ENCODE measurements at places on chromosomes 2 and 18. TPM values are rescaled to one million over a fixed set of nuclear protein-coding genes. Genes with fewer than 3 reads are reported as not detected.

- no peak for DNase-seq
Observed at GRCh38 chr2:27178469-27178868, 29.7 kb downstream of the TCF23 start.

DNA sequence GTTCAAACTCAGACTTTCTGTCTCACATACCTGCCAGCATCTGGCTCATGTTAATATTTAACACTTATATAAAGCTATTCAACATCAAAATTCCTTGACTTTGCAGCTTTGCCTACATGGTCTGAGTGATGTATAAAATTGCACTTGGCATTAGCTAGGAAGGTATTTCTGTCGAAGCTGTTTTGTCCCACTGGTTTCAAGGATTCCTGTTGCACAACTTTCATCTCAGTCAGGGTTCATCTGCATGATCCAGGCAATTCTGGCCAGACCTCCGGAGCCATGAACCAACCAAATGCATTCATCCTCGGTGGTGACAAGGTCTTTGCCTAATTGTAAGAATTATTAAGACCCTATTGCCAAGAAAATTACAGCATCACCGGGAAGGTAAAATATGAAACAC is 185.4 kb downstream of the ZEB2 start:
- no peak for DNase-seq

GRCh38 chr2:88177556-88177955 is 7.4 kb downstream of the THNSL2 start:
- no peak for DNase-seq

GRCh38 chr2:7452110-7452876 is 535.1 kb downstream of the RNF144A start:
- no peak for DNase-seq

- no peak for DNase-seq
Observed at GRCh38 chr2:122183890-122184289, 428.4 kb downstream of the TSN start.

- no peak for DNase-seq
Observed at GRCh38 chr2:48572816-48573215, 42.9 kb downstream of the STON1 start.

DNA sequence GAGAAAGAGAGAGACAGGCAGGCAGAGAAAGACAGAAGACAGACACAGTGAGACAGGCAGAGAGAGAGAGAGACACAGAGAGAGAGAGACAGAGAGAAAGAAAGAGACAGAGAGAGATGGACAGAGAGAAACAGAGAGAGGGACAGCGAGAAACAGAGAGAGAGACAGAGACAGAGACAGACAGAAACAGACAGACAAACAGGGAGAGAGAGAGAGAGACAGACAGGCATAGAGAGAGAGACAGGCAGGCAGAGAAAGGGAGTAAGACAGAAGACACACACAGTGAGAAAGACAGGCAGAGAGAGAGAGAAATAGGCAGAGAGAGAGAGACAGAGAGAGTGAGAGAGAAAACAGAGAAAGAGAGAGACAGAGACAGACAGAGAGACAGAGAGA is 105.3 kb upstream of the ANKRD30BL start:
- no peak for DNase-seq

GRCh38 chr2:15825276-15825980 is 114.9 kb upstream of the MYCN start:
- DNase-seq = no peak

- no peak for DNase-seq
Observed at GRCh38 chr2:73451263-73451972, 65.8 kb downstream of the ALMS1 start.

DNA sequence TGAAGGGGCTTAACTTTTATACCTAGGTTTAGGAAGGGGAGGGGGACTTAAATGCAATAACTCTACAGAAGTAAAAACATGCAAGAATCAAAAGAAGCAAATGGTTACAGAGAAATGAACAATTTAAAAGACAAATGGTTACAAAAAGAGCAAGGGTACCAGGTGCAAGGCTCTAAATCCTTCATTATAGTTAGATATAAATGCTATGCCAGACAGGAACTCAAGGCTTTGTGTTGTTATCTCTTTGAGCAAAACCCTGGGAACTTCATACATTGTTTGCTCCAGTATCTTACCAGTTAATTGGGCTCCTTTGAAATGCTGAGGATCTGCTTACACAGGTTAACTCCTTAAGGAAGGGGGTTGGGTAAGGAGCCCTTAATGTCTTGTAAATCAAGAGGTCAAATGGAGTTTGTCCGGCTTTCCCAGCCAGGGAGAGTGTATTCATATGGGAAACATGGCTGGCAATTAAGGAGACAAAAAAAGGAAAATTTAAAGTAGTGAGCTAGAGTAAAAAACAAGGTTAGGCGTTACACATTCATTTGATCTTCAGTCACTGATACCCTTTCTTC is 347.5 kb downstream of the CELF4 start:
- no peak for DNase-seq

DNA sequence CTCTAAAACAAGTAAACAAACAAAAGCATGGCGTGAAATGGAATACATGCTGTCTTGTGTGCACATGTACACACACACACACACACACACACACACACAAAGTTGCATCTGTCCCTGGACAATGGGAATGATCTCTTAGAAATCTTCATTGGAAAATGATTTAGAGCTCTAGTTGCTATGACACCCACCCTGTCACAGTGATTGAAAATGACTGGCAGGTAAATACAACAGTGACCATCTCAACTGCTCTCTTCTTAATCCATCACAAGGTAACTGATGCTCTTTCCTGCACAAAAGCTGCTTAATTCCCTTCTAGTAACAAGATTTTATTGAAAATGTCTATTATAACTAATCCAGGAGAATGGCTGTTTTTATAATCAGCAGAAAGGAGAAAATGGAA is 1011.7 kb upstream of the GYPC start:
- DNase-seq = no peak

SERPINB2 gene
- not detected for total RNA-seq

GALNT13 gene
- total RNA-seq = not detected

CCL20 gene
- total RNA-seq = not detected

Data from Right ventricle myocardium inferior (tissue), 1 donor.